ENCODE measurements at places on chromosomes 2 and 18.
A peak's percentile ranks its signal among the peaks of the same experiment; 100 is the strongest.

GRCh38 chr18:42574871-42575270 lies 540.6 kb downstream of the RIT2 start:
- DNase-seq, result no peak

GRCh38 chr18:30698571-30698970 lies 344.0 kb downstream of the DSC3 start:
- DNase-seq, result no peak

DNA sequence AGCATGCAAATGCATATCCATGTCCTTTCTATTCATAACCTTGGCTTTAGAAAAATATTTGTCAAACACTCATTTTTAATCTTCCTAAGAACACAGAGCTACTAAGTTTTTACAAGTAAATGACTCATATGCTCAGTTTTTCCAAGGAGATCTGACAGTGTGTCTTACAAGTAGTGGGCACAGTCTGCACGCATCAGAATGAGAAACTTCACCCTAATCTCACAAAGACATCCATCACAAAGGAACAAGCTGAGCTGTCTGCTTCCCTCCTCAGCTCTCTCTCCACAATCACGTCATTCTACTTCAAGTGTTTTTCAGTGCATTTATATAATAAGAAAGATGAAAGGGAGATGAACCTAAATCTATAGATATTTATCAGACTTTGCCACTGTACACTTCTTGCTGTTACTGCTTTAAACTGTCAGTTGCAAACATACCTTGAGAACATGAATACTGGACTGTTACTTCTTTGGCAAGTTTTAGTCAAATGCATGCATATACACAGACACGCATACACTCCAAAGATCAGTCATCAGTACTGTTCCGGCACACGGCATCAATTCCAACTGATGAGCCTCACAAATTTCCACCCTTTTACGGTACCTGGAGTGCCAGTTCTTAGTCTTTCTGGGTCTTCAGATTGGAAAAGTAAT lies 75.7 kb downstream of the RBMS1 start:
- DNase-seq, result no peak

DNA sequence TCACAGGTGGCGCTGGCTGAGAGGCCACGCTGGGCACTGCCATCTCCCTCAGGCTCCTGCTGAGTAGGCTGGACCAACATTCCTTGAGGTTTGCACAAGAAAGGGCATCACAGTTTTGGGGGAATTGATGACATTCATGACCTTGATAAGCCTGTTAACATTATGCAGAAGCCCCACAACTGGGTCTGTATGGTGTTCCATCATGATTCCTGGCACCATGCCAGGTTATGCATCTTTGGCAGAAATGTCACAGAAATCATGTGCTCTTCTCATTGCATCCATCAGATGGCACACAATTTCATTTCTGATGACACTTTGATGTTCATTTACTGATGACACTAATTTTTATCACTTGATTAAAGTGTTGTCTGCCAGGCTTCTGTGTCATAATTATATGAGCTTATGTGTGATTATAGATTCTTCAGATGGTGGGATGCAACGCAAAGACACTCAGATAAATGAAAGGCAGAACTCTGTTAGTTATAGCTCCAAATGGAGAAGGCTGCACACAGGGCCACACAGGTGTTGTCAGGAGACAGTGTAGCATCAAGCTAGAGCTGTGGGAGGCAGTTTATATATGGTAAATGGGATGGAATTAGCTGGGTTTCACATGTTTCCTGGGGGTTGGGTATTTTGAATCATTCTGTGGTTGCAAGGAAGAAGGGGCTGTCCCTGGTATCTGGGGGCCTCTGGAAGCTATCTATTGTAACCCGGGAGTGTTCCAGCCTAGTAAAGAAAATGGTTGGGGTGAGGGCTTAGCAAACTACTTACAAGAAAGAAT lies 191.3 kb downstream of the SLC39A10 start:
- DNase-seq, result no peak

GRCh38 chr2:232838406-232838874 lies 31.6 kb upstream of the SNORC start:
- DNase-seq, result peak; percentile 41

GRCh38 chr2:237209885-237210284 lies 124.2 kb downstream of the COPS8 start:
- no peak for DNase-seq

DNA sequence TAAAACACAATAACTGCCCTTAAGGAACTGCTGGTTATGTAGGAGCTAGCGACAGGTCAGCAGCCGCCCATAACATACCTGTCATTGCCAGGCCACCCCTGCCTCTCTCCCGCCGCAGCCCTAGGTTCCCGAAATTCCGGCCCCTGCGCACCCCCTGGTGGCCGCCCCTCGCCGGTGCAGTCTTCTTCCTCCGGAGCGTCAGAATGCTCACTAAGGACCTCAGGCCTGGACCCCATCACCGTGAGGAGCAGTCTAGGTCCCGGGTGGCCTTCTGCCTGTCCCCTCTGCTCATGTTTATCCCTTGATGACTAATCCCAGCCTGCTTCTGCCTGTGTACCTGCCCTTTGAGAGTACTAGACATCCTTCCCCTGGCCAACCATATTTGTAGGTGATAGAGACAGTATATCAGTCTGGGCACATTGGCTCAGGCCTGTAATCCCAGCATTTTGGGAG lies 115.7 kb upstream of the SLC1A4 start:
- peak; percentile 67 for DNase-seq

DNA sequence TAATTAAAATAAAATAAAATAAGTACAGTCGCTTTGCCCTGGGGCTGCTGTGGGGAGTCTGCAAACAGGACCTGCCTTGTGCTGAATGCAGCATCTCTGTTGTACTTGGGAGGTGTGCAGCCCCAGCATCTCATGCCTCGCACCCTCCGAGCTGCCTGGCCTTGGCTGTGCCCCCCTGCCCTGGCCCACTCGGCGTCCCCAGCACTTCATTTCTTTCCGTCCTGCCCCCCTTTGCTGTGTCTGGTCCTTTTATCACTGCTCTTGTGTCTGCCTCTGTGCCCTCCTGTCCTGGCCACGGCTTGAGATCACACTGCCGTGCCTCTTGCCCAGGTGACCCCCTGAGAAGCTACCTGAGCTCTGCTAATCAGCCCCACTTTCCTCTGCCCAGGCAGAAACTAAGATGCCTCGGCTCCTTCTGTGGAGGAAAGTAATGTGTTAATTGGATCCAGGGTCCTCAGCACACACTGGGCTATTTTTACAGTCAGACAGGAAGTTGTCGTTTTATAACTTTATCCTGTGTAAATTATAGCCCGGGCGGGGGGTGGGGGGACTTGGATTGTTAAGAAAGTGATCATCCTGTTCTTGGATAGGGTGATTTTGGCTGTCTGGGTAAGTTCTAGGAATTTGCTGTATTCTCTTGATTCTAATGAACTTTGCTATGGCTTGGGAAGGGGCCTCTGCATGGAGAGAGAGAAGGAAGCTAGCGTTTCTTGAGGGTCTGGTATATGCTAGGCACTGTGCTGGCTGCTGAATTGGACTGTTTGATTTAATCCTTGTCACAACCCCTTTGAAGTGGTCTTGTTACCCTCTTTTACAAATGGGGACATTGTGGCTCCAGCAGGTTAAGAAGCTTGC lies 69.4 kb downstream of the AGAP1 start:
- DNase-seq, result no peak

- no peak for DNase-seq
Measured at GRCh38 chr18:70249118-70249517, 39.7 kb upstream of the SOCS6 start.

DNA sequence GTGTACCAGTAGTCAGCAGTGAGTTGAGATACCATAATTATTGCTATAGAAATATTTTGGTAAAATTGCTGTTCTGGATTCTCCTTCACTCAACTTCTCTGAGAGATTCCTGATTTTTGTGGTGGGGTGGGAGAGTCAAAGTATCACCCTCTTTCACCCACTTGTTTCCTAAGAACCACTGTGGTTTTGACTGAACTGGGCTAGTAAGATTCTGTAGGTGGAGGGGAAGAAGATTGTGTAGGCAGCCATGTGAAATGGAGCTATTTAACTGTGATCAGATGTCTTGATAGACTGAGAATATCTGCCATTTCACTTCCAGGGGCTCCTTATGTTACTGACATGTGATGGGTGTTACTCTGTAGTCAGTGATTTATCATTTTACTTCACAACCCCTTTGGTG lies 45.3 kb downstream of the BIRC6 start:
- no peak for DNase-seq

DNA sequence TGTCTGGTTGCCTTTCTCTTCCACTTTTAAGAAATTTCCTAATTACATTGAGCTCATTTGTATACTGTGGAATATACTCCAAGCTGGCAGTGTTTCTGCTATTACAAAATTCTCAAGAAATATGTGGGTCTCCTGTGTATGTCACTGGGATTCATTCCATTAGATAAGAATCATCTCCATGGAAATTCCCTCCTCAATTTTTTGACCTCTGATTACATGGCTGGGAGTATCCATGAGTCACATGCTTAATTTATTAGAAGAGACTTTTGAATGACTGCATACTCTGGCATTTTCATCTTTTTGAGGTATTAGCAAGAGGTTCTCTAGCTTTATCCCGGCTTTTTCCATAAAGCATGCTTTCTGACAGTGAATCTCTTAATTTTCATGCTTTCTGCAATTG lies 665.5 kb upstream of the CNTNAP5 start:
- DNase-seq, result no peak
